ENCODE measurements at places on chromosomes 1 and 21. TPM values are rescaled to one million over a fixed set of nuclear protein-coding genes. Genes with fewer than 3 reads are reported as not detected.

Gene SLC25A34
- total RNA-seq: not detected

DNA sequence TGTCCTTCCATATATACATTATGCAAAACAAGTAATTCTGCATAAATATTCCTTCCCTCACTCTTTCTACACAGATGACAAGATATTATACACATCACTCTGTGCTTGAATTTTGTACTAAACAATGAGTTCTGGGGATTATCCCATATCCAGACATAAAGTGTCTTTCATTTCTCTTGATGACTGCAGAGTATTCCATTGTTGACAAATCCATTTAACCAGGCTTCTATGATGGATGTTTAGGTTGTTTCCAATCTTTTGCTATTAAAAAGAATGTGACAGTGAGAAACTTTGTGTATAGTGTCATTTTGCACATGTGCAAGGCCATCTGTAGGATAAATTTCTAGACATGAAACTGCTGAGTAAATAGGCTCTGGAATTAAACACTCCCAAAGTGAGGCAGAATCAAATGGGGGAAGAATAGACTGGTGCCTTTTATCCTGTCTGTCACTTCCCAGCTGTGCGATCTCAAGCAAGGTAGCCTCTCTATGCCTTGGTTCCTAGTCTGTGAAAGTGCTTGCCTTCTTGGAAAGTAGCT lies 29.9 kb upstream of the ATP2B4 start:
- no peak for DNase-seq

Gene SELL
- total RNA-seq: 0.32 TPM

Gene PLA2G2C
- not detected for total RNA-seq

Gene HSD3B1
- total RNA-seq: not detected

DNA sequence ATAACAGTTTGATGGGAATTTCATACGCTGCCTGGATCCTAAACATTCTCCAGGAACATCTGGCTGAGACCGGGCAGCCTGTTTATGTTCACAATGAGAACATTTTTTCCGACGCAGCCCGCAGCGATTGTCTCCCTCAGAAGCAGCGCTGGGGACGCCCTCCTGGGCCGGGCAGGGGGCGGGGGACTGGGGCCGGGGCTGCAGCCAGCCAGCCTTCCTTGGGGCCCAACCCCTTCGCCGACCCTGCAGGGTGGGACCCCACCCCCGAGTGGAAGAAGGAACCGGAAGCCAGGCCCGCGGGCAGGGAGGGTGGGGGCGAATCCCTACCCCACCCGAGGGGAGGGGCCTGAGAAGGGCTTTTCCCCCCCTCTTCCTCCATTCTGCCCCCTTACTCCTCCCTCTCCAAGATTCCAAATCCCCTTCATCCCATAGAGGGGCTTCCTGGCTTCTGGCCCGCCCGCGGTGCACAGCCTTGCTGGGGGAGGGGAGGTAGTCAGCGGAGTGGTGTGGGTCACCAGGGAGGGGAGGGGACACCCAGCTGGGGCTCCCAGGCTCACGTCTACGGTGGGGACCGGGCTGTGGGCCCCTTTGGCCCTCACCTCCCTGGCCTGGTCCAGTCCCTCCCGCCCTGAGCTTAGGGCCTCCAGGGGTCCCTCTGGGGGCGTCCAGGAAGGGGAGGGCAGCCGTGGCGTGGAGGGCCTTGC lies 60.6 kb downstream of the WNT9A start:
- no peak for DNase-seq

Gene SDC3
- 0.49 TPM for total RNA-seq

DNA sequence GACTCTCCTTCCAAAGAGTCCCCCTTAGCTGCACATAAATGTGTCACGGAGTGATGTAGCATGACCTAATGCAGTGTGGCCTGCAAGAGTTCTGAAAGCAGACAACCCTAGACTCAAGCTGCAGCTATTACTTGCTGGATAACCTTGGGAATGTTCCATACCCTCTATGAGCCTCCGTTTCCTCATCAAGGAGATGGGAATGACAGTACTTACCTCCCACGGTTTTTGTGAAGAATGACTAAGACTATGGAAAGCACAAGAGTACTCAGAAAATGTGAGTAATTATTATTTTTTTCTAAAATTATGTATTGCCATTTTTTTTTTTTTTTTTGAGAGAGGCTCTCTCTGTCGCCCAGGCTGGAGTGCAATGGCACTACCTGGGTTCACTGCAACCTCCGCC lies 3.0 kb downstream of the TTC39A start:
- no peak for DNase-seq
